ENCODE measurements at places on chromosomes 3 and 15.

- DNase-seq = no peak
Measured at GRCh38 chr3:42700366-42701288, 2.0 kb downstream of the HHATL start.

- no peak for DNase-seq
Measured at GRCh38 chr3:53887446-53887845, 4.2 kb downstream of the SELENOK start.

DNA sequence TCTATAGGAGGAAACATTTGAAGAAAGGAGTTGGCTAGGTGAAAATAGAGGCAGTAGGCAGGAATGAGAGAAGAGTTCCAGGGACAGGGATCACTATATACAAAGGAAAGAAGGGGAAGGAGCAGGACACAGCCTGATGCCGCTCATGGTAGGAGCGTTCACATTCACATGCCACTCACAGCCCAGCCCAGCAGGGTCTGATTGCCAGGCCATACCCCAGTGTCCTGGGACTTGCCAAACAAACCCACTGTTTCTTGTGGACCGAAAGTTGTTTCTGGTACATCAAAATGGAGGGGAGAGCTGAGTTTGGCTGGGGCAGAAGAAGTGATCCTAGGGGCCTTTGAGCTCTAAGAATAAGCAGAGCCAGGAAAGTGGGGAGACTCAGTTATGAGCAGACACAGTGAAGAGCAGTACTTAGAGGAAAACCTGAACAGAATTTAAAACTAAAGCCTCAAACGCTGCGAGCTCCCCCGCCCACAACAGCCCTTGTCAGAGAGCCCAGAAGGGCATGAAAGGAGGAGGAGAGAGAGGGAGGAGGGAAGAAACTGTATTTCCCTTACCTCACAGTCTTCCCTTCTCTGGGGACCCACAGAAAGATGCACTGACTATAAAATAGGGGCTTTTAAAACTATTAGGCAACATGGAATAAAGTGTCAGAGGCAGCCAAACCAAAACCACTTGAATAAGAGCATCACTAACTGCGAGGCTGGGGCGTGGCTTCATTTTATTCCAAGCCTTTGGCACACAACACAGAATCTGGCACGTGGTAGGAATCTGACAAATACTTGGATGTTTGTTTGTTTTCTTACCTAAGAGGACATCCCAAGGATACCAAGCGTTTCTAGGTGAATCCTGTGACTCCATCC, 129.0 kb downstream of the RPL22L1 start:
- DNase-seq = no peak

DNA sequence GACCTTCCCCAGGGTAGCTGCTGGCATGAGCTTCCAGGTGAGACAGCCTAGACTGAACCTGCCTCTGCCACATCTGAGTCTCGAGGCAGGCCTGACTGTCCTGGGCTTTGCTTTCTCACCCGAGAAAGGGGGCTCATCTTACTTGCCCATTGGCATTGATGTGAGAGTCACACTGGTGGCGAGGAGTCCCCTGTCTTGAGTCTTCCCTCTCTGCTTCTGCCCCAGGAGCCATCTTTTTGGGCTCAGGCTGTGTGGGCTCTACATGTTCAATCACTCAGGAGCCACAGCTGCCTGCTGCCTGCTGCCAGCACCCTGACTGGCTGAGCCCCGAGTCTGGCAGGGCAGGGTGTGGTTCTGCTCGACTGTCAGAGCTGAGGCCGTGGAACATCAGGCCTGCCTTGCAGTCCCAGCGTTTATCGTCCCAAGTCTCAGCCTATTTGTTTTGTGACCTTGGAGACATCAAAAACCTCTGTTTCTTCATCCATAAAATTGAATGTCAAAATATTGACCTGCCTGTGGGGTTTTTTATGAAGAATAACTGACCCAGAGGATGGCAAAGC, 132.5 kb downstream of the DNAJB8 start:
- no peak for DNase-seq

- no peak for DNase-seq
Measured at GRCh38 chr15:39317225-39317624, 263.7 kb upstream of the THBS1 start.

GRCh38 chr3:152109038-152109437, 159.7 kb upstream of the MBNL1 start:
- no peak for DNase-seq

DNA sequence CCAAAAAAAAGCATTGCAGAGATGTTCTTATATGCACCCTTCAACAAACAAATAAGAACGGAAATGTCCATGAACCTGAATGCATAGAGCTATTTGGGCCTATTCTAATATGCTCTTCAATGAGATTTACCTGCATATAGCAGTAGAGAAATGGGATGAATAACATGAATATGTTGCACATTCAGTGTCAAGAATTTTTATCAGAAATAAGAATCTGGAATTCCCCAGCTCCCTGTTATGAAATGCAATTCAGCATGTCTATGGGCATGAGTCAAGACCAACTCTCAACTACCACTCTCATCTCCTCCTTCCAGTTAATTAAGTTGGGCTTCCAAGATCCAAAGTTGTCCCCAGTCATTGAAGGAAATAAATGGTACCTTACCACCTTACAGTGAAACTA, 133.7 kb upstream of the ALCAM start:
- no peak for DNase-seq

- DNase-seq = no peak
Measured at GRCh38 chr15:66692808-66693596, 9.0 kb upstream of the SMAD6 start.

DNA sequence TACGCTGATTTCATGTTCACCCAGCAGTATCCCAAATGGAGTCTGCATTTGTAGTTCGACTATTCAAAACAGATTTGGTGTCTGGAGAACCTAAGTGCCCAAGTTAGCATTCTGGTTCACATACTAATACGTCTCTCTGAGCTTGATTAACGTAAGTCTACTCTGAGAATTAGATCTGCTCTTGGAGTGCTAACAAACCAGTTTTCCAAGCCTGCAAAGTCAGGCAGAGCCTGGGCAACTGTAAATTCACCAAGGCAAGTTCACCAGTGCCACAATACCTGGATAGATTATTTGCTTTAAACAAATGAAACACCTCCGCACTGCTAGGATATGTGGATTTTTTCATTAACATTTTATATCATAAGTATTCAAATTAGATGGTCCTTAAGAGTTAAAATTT, 912.6 kb downstream of the ROBO1 start:
- DNase-seq = no peak

All from stimulated activated CD4-positive, alpha-beta T cell treated with anti-CD3 and anti-CD28 coated beads, Interleukin-15, amount 100 ng/mL, for 48 hours (primary cell).